Glutamatergic neuron (in vitro differentiated cells): ENCODE measurements at places on chromosomes 16 and 17.

- no peak overlapping the region for H3K4me3 ChIP-seq
- H3K27ac ChIP-seq = no peak overlapping the region
- H3K36me3 ChIP-seq = peaks cover 11% of the 10 kb centered on the region
- H3K4me1 ChIP-seq = peaks cover 22% of the 10 kb centered on the region
- peaks cover 14% of the 10 kb centered on the region for H3K27me3 ChIP-seq
Observed at GRCh38 chr17:79304884-79305283, 230.3 kb downstream of the ENGASE start.

GRCh38 chr16:66858740-66859396, 14.7 kb downstream of the CA7 start:
- no peaks in the 10 kb centered on the region for H3K36me3 ChIP-seq
- no peak overlapping the region for H3K4me3 ChIP-seq
- no peak for DNase-seq
- H3K27ac ChIP-seq = no peak overlapping the region
- H3K4me1 ChIP-seq = no peaks in the 10 kb centered on the region
- peaks cover 2% of the 10 kb centered on the region for H3K27me3 ChIP-seq

GRCh38 chr17:73901661-73902415, 257.6 kb upstream of the SDK2 start:
- peaks cover 15% of the 10 kb centered on the region for H3K36me3 ChIP-seq
- no peak overlapping the region for H3K27ac ChIP-seq
- H3K4me1 ChIP-seq = peaks cover 13% of the 10 kb centered on the region
- DNase-seq = peak; percentile 72
- H3K27me3 ChIP-seq = peaks cover 11% of the 10 kb centered on the region

GRCh38 chr17:2093349-2093748, 38.4 kb downstream of the HIC1 start:
- no peak for DNase-seq
- H3K4me1 ChIP-seq = peaks cover 26% of the 10 kb centered on the region
- no peak overlapping the region for H3K4me3 ChIP-seq
- H3K27ac ChIP-seq = no peak overlapping the region
- no peaks in the 10 kb centered on the region for H3K36me3 ChIP-seq
- H3K27me3 ChIP-seq = peaks cover 9% of the 10 kb centered on the region

DNA sequence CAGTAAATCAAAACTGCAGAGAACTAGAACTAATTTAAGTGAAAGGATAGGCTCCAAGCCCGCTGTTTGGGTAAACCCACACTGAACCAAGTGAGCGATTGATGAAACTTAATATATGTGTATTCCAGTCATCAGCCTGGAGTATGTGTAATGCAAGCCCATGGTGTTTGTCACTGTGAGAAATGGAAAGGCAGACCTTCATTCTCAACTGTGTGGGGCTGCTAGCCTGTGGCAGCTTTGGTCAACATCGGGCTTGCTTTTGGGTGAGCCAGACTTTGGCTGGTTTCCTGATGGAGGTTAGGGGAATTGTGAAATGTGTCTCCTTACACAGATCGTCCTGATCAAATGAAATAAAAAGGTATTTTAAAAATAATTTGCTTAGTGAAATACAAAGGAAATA, 279.9 kb downstream of the IRX3 start:
- peaks cover under 1% of the 10 kb centered on the region for H3K36me3 ChIP-seq
- no peak overlapping the region for H3K27ac ChIP-seq
- no peak for DNase-seq
- peaks cover 2% of the 10 kb centered on the region for H3K4me1 ChIP-seq
- no peak overlapping the region for H3K4me3 ChIP-seq
- no peaks in the 10 kb centered on the region for H3K27me3 ChIP-seq

DNA sequence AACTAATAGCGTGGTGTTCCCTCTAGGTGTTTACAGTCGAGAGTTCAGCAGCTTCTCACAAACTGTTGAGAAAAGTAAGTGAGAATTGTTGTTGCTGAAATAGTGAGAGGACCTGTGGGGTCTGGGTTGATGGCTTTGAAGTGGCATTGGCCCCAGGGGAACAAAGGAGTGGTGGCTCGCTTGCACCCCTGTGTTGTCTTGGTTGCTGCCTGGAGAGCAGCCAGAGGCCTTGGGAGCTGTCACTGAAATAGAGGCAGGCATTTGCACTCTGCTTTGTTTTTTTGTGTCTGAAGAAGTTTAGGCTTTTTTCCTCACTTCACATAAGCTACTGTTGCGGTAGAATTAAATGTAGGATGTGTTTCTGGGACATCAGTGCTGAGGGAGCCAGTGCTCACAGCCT, 36.8 kb downstream of the PRMT7 start:
- H3K4me3 ChIP-seq = no peak overlapping the region
- H3K27me3 ChIP-seq = peaks cover 5% of the 10 kb centered on the region
- peaks cover 5% of the 10 kb centered on the region for H3K36me3 ChIP-seq
- no peak overlapping the region for H3K27ac ChIP-seq
- no peak for DNase-seq
- H3K4me1 ChIP-seq = peaks cover 30% of the 10 kb centered on the region

GRCh38 chr17:2683912-2684311, 27.7 kb downstream of the CLUH start:
- no peaks in the 10 kb centered on the region for H3K36me3 ChIP-seq
- H3K4me3 ChIP-seq = no peak overlapping the region
- DNase-seq = no peak

- no peak overlapping the region for H3K27ac ChIP-seq
- peaks cover 15% of the 10 kb centered on the region for H3K27me3 ChIP-seq
- no peaks in the 10 kb centered on the region for H3K4me1 ChIP-seq
- peaks cover 4% of the 10 kb centered on the region for H3K36me3 ChIP-seq
- H3K4me3 ChIP-seq = no peak overlapping the region
- no peak for DNase-seq
Observed at GRCh38 chr17:78134899-78135385, 4.4 kb downstream of the TMC8 start.

GRCh38 chr16:67644038-67644437, 906 bp upstream of the CARMIL2 start:
- H3K27ac ChIP-seq = no peak overlapping the region
- peak overlapping the region; percentile 15 for H3K4me3 ChIP-seq
- H3K4me1 ChIP-seq = no peaks in the 10 kb centered on the region
- H3K27me3 ChIP-seq = peaks cover 7% of the 10 kb centered on the region
- DNase-seq = no peak

DNA sequence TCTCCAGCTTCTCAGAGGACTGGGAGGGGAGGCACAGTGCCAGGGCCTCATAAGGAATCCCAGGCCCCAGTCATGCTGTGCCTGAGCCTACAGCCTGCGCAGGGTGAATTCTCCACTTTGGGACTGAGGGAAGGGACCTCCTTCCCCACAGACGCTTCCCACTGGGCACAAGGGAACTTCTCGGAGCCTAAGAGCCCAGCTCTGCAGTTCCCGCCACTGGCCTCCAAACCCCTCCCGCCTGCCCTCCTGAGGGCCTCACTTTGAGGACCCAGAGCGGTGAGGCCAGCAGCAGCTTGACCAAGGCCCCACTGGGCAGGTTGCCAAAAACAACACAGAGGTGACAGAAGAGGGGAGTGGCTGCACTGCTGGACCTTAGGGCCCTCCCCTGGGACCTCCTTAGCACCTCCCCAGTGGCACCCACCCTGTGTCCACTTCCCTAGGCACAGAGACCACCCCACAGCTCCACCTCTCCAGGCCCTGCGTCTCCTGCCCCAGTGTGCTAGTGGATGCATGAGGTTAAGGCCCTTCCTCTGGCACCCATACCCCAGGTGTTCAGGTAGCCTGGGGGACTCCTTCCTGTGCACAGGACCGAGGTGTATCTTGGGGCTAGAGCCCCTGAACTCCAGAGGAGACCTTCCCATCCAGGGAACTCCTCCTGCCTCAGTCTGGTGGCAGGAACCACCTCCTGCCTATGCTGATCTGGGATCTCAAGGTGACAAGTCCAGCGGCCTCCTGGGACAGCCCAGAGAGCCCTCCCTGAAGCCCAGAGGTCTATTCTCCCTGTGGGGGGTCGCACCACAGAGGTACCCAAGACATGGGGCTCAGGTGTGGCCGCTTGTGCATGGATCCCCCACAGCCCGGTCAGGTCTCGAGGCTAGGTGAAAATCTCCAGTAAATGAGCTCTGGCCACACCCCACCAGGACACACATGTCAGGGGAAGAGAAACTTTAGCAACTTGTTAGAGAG, 3.4 kb downstream of the CASKIN2 start:
- no peak overlapping the region for H3K27ac ChIP-seq
- H3K4me1 ChIP-seq = no peaks in the 10 kb centered on the region
- H3K36me3 ChIP-seq = no peaks in the 10 kb centered on the region
- peaks cover 2% of the 10 kb centered on the region for H3K27me3 ChIP-seq
- peak; percentile 19 for DNase-seq

DNA sequence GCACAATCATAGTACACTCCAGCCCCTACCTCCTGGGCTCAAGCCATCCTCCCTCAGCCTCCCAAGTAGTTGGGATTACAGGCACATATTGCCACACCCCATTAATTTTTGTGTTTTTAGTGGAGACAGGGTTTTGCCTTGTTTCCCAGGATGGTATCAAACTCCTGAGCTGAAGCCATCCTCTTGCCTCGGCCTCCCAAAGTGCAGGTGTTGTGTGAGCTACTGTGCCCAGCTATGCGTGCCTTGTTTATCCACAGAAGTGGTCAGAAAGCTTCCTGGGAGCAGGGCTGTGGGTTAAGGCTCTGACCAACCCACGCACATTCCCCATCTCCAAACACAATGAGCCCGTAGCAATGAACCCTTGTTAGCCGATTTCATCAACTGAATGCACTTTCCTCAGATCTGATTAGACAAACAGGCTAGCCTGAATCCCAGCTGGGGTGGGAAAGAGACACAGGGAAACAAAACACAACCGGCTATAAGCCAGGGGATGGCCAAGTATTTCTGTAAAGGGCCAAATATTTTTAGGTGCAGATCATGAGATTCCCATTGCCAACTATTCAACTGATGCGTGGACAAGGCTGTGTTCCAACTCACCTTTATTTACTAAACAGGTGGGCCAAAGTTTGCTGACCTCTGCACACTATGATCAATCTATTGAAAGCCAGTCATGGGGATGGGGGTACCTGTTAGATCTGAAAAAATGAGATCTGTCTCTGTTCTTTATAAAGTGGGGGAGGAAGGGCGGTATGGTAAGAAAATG, 193.6 kb downstream of the CPPED1 start:
- H3K4me1 ChIP-seq = peaks cover 5% of the 10 kb centered on the region
- peaks cover 39% of the 10 kb centered on the region for H3K36me3 ChIP-seq
- no peak overlapping the region for H3K27ac ChIP-seq
- DNase-seq = no peak
- H3K4me3 ChIP-seq = no peak overlapping the region

GRCh38 chr17:62085511-62086408, 20.7 kb upstream of the MED13 start:
- peaks cover 6% of the 10 kb centered on the region for H3K4me1 ChIP-seq
- H3K36me3 ChIP-seq = no peaks in the 10 kb centered on the region
- no peak overlapping the region for H3K4me3 ChIP-seq
- no peak for DNase-seq
- H3K27me3 ChIP-seq = no peaks in the 10 kb centered on the region
- H3K27ac ChIP-seq = no peak overlapping the region

- peaks cover 5% of the 10 kb centered on the region for H3K36me3 ChIP-seq
- H3K27ac ChIP-seq = no peak overlapping the region
- H3K4me1 ChIP-seq = peaks cover 12% of the 10 kb centered on the region
- H3K4me3 ChIP-seq = no peak overlapping the region
Observed at GRCh38 chr16:78553268-78554039, 454.0 kb downstream of the WWOX start.

- H3K4me3 ChIP-seq = no peak overlapping the region
- no peaks in the 10 kb centered on the region for H3K27me3 ChIP-seq
- H3K27ac ChIP-seq = no peak overlapping the region
- DNase-seq = no peak
- H3K4me1 ChIP-seq = no peaks in the 10 kb centered on the region
Observed at GRCh38 chr17:34840750-34841149, 120.5 kb downstream of the CCT6B start.

- DNase-seq = no peak
- H3K36me3 ChIP-seq = no peaks in the 10 kb centered on the region
- H3K4me1 ChIP-seq = peaks cover 34% of the 10 kb centered on the region
- H3K27me3 ChIP-seq = peaks cover 16% of the 10 kb centered on the region
- H3K4me3 ChIP-seq = no peak overlapping the region
- H3K27ac ChIP-seq = no peak overlapping the region
Observed at GRCh38 chr17:50948711-50949110, 82.6 kb upstream of the TOB1 start.

DNA sequence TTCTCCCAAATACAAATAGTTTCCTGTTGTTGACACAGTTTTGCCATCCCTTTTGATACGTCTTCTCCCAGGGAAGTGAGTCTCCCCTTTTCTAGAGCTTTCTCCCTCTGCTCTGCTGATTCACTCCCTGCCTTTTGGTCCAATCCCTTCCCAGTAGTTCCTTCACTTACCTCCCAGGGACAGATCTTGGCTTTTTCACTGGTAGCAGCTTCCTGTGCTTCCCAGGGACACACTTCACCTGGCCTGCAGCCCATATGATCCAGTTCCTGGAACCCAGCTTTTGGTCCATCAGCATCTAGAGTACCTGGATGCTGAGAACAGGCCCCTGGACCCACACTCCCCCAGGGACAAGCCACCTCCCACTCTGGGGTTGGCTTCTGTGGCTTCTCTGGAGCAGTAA, 15.8 kb downstream of the GPR179 start:
- H3K27ac ChIP-seq = no peak overlapping the region
- H3K4me3 ChIP-seq = no peak overlapping the region
- peaks cover 19% of the 10 kb centered on the region for H3K4me1 ChIP-seq

DNA sequence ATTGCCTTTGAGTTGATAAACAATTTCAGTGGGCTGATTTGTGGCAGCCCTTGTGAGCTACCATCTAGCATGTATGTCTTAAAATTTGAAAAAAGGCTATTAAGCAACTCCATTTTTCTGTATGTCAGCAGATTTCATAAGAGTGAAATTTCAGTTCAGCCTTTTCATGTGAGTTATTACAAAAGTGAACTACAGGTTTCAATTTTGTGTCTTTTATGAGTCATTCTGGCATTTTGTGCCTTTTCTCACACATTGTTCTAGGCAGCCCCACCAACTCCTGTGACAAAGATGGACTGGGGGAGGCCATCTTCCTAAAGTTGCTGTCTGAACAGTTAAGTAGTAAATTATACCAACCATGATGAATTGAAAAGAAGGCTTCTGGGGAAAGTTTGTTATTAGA, 52.1 kb downstream of the USP10 start:
- no peaks in the 10 kb centered on the region for H3K27me3 ChIP-seq
- H3K4me3 ChIP-seq = no peak overlapping the region
- H3K27ac ChIP-seq = no peak overlapping the region
- no peak for DNase-seq
- H3K36me3 ChIP-seq = no peaks in the 10 kb centered on the region

- DNase-seq = no peak
- peak overlapping the region; percentile 30 for H3K27ac ChIP-seq
- peak overlapping the region; percentile 32 for H3K4me3 ChIP-seq
- H3K4me1 ChIP-seq = peaks cover 13% of the 10 kb centered on the region
Observed at GRCh38 chr16:872436-873242, 72.1 kb upstream of the GNG13 start.

DNA sequence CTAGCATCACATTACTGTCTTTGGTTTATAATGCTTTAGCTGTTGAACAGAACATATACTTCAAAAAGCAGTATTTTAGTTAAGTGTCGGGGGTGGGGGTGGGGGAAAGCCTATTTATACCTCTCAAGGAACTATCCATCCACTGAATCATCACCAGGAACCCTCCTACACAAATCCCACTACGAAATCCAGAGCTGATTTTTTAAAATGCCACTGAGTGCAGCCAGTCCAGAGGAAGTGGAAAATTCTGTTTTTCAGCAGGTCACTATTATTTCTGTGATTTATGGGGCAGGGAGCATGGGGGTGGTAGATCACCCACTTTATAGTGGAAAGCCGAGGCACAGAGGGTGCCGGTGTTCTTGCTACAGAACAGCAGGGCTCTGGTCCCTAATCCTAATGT, 284.1 kb downstream of the SOX9 start:
- peaks cover 11% of the 10 kb centered on the region for H3K36me3 ChIP-seq
- H3K4me3 ChIP-seq = no peak overlapping the region
- DNase-seq = no peak
- H3K27ac ChIP-seq = no peak overlapping the region
- peaks cover 19% of the 10 kb centered on the region for H3K27me3 ChIP-seq
